NCI-H1436 treated with DMSO at 0.1 percent for 48 hours (cell line): ENCODE measurements at places on chromosomes 13 and 19.

- DNase-seq = no peak
Observed at GRCh38 chr13:28049880-28050875, 50.2 kb downstream of the FLT3 start.

DNA sequence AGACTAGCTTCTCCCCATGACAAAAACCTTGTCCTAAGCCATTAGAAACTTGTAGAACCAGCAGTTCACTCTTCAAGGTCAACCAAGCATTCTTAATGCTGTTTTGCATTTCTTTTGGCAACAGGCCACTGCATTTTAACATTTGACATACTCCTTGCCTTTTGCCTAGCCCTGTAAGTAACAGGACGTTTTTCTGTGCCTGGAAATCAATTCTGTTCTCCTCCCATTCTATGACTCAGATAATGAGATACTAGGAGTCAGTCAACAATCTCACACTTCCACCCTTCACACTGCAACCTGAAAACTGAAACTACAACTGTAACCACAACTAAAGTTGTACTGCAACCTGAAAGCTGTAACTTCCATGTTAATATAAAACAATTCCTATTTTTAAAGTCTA lies 268.7 kb downstream of the MZT1 start:
- no peak for DNase-seq

GRCh38 chr13:25253702-25254101 lies 33.6 kb downstream of the MTMR6 start:
- no peak for DNase-seq

DNA sequence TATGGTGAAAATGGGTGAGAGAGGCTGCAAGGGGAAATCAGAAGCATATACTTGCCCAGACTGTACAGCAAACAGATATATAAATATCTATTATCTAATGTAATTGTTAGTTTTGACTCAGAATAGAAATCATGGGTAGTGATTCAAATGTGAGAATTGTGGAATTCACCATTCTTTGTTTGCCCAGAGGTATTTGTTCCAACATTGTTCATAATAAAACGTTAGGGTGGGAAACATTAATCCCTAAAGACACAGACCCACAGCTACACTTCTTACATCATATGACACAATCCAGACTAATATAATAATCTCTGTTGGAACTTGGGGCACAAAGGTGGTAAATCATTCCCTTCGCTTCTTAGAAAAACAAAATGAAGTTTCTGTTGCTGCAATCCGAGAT lies 646.5 kb upstream of the SLITRK6 start:
- DNase-seq = no peak

- DNase-seq = no peak
Observed at GRCh38 chr13:58782736-58783135, 1151.2 kb downstream of the PCDH17 start.

DNA sequence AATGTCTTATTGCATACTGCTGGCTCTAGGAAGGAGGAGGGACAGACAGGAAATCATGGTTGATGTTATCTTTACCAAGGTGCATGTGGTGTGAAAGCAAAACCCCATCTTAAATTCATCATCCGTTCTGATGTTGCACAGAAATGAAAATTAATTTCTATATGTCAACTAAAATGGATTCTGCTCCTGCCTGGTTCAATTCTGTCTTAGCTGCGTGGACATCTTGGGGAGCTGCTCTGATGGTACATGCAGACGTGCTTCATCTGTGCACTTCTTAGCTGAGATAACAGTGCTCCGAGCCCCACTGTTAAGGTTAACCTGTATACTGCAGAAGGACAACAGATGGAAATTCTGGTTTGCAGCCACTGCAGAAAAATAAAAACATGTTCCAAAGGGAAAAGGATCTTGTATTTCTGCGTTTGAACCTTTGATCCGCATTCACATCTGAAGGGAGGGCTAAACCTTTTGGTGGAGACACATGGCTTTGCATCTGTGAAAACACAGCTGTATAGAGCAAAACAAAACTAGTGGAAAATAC lies 155.6 kb downstream of the TM9SF2 start:
- DNase-seq = no peak

GRCh38 chr13:106362707-106363106 lies 172.8 kb downstream of the EFNB2 start:
- no peak for DNase-seq

DNA sequence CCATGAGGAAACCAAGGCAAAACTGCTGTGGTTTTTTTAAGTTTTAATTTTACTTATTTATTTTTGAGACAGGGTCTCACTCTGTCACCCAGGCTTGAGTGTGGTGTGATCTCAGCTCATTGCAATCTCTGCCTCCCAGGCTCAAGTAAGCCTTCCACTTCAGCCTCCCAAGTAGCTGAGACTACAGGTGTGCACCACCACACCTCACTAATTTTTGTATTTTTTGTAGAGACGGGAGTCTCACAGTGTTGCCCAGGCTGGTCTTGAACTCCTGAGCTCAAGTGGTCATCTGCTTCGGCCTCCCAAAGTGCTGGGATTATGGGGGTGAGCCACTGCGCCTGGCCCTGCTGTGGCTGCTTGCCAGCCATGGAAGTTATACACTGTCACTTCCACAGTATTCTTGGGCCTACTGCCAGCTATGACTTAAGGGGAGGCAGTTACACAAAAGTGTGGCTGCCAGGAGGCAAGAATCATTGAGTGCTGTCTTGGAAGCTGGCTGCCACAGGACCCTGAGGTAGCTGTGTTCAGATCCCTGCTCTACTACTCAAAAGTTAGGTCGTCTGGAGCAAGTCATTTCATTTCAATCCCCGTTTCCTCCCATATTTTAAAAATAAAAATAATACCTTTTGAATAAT lies 12.7 kb downstream of the FARP1 start:
- no peak for DNase-seq

DNA sequence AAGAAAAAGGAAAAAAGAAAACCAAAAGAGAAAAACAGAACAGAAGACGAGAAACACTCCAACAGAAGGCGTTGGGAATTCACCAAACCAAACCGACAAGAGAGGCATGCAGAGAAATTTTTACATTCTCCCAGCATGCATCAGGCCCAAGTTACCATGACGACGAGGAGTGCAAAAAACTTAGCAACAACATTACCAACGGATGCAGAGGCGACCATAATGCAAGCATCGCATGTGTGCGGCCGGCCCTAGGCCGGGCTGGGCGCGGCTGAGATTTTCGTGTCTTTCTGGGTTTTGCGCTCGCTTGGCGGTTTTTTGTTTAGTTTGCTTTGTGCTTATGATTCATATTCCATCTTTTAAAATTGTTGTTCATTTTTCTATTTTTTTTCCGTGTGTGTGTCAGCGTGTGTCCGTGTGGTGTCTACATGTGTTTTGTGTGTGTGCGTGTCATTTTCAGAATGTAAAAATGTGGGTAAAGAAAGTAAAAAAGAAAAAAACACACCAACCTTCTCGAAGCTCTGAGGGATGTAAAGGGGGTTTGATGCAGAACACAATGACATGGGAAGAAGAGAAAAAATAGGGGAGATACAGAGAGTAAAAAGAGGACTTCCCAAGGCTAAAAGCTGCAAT lies 84.9 kb downstream of the PTPRS start:
- no peak for DNase-seq

DNA sequence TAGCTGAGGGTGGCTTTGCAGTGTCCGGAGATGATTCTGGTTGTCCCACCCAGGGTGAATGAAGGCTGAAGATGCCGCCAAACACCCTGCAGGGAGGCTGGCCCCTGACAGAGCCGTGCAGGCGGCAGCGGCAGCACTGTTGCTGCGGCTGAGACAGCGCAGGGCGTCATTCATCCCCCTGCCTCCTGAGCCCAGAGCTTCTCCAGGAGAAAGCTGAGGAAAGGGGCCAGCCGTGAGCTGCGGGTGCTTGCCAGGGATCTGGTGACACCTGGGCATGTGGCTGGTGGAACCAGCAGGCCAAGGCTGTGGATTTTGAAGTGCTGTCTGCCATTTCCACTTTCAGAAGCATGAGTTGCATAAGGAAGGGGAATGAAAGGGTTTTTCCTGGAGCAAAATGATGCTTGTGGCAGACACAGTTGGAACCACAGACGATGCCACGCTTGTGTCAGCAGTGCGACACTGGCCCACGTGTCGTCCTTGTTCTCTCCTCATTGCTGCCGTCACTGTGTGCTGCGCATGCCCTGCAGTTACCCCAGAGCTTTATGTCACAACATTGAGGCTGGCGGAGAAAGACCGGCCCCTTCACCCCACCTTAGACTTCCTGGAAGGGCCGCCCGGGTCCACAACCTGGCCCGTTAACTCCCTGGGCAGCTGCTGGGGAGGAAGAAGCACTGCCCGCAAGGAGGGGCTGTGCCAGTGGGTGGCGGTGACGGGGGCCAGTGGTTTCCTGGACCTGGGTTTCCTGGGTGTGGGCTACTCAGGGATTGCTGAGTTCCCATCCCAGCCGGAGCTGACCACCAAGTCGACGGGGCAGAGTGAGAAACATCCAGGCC lies 22.7 kb downstream of the TFDP1 start:
- DNase-seq = no peak

DNA sequence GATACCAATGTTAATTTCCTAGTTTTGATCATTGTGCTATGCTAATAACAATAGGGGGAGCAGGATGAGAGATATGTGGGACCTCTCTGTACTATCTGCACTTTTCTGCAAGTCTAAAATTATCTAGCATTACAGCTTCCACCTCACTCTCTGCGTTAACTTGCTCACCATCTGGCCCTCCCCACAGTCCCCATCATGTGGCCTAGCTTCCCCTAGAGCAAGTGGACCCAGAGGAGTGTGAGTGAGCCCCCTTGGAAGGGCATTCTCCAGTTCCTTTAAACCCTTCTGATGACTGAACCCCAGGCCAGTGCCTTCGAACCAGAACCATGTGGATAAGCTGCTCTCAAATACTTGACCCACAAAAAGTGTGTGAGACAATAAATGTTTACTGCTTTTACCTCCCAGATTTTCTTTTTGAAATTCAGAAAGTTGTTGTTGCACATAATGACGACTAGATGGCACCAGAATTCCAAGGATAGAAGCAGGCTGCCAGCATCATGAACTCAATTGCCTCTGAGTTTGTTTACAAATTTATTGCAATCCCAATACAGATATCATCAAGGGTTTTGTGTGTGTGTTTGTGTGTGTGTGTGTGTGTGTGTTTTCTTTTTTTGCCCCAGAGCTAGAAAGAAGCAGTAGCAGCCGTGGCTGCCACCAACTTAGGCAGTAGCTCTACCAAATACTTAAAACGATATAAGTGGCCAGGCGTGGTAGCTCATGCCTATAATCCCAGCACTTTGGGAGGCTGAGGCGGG lies 49.0 kb upstream of the ZNF780A start:
- DNase-seq = no peak

DNA sequence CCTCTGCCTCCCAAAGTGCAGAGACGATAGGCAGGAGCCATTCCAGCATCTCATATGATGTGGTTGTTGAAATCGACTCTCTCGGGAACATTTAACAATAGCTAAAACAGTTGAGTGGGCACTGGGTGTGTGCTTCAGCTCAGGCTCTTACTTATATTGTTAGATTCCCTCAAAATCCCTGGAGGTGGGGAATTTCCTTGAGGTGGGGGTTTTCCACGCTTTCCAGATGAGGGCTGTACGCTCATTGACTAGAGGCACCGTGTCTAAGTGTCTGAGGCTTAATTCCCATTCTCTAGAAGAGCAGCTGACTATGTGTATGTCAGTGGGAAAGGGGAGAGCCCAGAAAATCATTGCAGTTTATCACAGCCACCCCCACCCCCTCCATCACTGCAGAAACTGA lies 10.8 kb upstream of the GRAMD1A start:
- no peak for DNase-seq

DNA sequence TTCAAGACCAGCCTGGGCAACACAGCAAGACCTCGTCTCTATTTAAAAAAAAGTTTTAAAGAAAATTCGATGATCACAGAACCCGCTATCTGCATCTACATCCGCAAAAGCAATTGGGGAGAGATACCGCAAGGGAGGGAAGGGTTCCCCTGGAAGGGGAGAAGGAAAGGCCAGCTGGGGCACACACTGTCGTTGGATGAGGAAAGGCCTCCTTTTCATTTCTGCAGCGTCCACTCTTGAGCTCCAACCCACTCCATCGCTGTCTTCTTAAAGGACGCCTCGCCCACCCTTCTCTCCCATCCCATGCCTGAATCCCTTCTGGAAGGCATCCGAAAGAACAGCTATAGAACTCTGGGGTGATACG lies 3.2 kb upstream of the PRKCG start:
- no peak for DNase-seq

GRCh38 chr13:97434397-97435201 lies 630 bp downstream of the RAP2A start:
- no peak for DNase-seq

GRCh38 chr19:48750771-48751504 lies 1.5 kb downstream of the FUT1 start:
- DNase-seq = no peak

GRCh38 chr13:110329798-110330461 lies 22.8 kb downstream of the COL4A2 start:
- DNase-seq = no peak

DNA sequence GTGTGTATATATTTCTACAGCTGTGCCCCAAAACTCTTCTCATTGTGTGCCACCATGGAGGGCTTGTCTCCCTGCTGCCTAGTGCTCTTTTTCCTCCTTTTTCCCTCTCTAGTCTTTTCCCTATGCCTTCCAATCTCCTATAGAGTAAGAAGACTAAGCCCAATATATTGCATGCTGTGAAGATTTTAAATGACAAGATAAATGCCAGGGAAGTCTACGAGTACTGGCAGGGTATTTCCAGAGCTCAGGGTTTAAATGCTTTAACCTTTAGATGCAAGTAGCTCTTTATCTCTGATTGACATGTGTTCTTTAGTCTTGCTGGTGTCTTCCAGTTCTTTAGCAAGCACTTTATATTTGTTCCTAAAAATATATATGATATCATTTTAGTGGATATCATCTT lies 200.7 kb downstream of the SLITRK1 start:
- no peak for DNase-seq

GRCh38 chr19:1004803-1005664 lies 4.8 kb downstream of the GRIN3B start:
- DNase-seq = no peak

DNA sequence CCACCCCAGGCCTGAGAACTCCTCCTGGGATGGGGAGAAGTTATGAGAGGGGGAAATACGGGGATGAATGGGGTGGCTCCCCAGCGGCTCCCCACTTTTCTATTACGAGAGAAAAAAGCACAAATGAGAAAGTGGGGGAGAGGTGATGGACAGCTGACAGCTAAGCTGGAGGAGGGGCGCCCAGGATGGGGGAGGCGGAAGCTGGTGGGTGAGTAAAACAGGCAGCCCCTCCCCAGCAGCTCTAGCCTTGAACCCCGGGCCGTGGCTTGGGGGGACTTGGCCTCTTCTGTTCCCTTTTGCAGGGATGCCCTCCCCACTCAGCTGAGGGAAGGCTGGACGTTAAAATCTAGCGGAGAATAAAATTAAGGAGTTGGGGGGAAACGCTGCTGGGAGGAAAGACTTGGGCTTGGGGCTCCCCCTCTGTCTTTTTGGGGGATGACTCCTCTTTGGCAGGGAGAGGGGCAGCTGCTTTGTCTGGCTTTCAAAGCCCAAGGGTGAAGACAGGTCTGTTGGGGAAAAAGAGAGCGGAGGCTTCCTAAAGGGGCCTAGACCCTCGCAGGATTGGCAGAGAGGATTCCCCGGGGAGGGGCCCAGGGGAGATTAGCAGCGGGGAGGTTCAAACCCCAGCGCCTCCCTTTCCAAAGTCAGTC lies 1.4 kb upstream of the SAMD1 start:
- DNase-seq = no peak

GRCh38 chr19:29796173-29796573 lies 15.6 kb upstream of the CCNE1 start:
- no peak for DNase-seq
